ELF-1 (cell line): ENCODE measurements at places on chromosomes 16 and 17.

GRCh38 chr16:53766304-53767016 is 62.5 kb downstream of the FTO start:
- DNase-seq, result no peak

DNA sequence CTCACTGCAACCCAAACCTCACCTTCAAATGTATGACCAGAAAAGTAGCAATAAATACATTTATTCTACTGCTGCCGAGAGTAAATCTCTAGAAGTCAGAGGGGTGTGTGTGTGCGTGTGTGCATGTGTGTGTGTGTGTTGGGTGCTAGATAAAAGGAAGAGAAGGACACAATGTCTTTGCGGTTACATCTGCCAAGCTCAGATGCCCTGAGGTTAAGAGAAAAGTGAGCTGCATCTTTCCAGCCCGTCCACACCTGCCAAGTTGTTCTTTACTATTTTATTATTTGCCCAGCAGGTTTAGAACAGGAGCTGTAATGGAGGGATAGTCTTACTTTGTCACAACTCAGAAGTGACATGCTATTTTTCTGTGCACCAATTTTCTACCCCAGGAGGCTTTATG is 54.5 kb upstream of the ANKFN1 start:
- DNase-seq, result no peak

DNA sequence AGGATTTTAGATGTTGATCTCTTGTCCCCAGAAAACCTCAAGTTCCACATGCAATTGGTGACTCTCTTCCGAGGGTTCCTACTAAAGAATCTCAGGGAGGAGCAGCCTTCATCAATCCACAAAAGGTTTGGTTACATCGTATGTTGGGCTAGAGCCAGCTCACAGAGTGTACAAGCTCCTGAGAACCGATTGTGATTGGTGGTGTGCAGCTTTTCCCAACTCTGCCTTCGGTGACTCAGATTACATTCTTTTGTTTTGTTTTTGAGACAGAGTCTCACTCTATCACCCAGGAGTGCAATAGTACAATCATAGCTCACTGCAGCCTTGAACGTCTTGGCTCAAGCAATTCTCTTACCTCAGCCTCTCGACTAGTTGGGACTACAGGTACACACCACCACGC is 172.4 kb downstream of the PMP22 start:
- no peak for DNase-seq

- no peak for DNase-seq
Observed at GRCh38 chr17:39794249-39794970, 56.7 kb downstream of the GRB7 start.

DNA sequence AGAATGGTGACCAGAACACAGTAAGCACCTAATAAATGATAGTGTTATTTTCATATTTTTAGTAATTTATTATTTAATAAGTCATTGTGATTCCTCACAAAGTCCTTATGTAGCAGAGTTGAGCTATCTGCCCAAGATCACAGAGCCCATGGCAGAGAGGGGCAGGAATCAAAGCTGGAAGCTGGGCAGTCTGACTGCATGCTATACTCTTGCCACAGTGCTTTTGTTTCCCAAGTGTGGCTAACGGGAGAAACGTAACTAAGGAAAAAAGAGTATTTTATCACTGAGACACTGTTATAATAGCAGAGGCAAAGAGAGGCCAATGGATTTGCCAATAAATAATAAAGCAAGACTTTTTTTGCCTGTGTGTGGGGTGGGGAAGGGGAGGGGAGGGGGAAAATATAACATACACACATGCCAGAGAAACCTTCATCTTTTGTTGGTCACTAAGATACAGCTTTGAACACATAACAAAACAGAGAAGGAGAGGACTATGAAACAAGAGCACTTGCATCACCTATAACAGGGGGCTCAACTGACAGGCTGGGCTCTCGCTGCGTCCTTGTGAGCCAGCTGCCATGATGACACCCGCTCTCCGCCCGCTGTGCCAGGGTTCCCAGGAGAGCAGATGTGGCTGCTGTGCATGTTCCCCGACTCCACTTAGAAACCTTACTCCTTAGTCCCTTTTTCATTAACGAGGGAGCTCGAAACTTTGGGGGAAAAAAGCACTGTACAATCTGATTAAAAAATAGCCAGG is 10.1 kb downstream of the CSNK2A2 start:
- DNase-seq, result no peak

GRCh38 chr17:32970281-32970680 is 21.4 kb upstream of the SPACA3 start:
- DNase-seq, result no peak

GRCh38 chr16:49478107-49478506 is 104.5 kb downstream of the C16orf78 start:
- no peak for DNase-seq

GRCh38 chr17:21525464-21526130 is 149.4 kb downstream of the KCNJ12 start:
- no peak for DNase-seq

DNA sequence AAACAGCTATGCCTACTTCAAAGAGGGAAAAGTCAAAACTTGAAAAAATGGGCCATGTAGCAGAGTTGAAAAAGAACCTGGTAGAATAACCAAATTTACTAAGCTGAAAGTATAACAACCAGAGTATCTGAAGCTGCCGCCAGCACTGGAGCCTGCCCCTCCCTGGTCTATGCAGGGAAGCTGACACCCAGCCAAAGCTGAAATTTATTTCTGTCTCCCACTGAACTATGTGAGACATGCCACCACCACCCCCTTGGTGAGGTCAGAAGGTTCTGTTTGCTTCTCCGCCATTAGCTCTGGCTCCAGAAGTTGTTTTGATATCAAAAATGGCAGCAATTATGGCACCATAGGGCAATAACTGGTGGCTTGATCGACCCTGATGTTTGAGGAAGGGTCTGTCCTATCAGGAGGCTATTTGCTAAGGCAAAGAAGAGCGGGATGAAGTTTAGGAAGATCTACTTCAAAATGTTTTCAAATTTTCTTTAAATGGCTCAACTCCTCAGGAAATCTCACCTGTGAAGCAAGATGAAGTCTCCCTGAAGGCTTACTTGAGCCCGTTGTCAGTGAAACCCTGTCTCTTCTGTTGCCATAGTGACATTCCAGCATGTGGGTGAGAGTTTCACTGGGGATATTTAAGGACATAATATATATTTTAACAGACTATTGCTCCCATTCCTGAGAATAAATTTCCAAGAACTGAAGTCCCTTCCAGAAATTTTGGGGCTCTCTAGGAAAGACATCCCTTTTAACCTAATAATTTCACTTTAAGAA is 122.0 kb downstream of the COPRS start:
- DNase-seq, result no peak

GRCh38 chr16:56606476-56607108 is 1.8 kb upstream of the MT2A start:
- DNase-seq, result no peak

DNA sequence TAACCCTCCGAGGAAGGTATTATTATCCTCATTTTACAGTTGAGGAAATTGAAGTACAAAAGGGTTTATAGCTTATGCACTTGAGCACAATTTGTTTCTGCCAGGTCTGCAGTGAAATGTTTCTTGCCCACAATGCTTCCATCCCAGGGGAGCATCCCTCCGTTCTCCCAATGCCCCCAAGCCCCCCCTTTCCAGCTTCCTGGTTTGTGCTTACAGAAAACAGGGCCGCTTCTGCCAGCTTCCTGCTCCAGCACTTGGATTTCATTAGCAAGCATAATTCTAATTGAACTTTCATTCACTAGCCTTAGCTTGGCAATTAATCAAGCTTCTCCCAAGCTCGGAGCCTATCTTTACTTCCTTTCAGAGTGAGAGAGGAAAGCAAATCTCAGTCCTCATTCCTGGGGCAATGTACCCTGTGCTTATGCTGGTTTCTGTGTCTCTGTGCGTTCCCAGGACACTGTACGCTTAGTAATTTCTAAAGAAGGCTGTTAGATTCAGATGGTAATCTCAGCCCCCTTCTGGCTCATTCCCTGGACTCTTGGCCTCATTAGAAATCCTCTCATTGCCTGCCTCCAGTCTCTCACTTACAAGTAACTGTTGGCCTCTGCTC is 141.6 kb downstream of the HS3ST2 start:
- DNase-seq, result no peak

DNA sequence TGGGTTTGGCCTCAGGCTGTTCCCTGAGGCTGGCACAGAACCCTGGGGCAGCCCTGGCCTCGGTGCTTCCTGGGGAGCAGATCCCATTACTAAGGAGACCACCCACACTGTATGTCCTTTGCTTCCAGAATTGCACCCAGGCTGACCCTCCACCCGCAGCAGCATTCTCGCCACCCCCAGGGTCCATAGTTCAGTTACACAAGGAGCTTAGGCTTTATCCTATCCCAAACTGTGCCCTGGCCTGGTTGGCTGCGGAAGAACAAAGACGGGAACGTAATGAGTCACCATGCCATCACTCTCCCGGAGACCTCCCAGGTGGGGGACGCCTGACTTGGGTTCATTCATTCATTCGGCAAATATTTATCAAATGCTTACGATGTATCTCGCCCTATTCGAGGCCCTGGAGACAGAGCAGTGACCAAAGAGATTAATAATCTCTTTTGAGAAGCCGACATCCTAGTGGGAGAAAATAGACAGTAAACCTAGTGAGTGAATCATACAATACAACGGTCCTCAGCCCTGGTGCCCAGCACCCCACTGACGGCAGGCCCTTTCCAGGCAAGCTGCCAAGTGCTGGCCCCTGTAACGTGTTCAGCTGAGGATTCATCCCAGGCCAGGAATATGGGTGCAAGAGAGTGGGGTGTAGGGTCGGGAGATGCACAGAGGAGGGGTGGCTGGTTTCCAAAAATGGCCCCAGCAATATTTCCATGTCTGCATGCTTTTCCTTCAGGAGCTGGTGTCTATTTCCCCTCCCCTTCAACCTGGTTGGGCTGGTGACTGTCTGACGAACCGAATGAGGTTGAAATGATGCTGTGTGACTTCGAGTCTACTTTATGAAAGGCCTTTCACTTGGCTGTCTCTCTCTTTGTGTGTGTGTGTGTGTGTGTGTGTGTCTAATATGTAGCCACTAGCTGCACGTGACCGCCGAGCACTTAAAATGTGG is 134.2 kb downstream of the MGAT5B start:
- peak; percentile 78 for DNase-seq

DNA sequence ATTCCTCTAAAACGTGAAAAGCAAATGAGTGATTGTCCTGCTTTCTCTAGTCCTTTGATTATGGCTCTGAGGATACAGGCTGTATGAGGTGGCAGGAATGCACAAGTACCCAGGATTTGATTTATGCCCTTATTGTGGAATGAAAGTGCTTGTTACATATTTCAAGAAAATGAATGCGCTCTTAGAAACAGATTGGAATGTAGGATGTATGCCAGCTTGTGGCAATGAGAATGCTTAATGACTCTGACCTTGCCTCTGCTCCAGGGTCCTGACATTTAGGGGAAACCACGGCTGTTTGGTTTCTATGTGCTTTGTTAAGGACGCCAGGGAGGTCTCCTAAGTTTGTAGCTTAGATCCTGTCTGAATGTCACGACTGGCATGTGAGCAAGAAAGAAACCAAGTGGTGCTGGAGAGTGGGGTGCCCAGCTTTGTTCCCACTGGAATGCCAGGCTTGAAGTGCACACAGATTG is 22.0 kb downstream of the PRCD start:
- no peak for DNase-seq

DNA sequence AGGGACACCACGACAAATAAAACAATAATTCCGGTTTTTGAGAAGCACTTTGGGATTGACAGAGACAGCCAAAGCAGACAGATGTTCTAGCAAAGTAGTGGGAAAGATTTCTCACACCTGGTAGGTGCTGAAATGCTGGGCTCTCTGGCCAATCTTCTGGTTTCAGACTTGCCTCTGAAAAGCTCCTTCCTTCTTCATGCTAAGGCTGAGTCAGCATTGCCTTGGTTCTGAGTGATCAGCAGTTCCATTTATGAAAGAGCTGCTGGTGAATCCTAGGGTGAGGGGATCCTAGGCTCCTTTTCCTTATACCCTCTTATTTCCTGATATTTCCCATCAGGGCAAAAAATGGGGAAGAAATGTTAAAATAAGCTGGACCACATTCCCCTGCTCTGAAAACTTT is 268.7 kb upstream of the SALL1 start:
- DNase-seq, result no peak

- no peak for DNase-seq
Observed at GRCh38 chr17:6023036-6023831, 46.9 kb upstream of the WSCD1 start.

- no peak for DNase-seq
Observed at GRCh38 chr17:41986634-41987033, 20.0 kb downstream of the CNP start.

DNA sequence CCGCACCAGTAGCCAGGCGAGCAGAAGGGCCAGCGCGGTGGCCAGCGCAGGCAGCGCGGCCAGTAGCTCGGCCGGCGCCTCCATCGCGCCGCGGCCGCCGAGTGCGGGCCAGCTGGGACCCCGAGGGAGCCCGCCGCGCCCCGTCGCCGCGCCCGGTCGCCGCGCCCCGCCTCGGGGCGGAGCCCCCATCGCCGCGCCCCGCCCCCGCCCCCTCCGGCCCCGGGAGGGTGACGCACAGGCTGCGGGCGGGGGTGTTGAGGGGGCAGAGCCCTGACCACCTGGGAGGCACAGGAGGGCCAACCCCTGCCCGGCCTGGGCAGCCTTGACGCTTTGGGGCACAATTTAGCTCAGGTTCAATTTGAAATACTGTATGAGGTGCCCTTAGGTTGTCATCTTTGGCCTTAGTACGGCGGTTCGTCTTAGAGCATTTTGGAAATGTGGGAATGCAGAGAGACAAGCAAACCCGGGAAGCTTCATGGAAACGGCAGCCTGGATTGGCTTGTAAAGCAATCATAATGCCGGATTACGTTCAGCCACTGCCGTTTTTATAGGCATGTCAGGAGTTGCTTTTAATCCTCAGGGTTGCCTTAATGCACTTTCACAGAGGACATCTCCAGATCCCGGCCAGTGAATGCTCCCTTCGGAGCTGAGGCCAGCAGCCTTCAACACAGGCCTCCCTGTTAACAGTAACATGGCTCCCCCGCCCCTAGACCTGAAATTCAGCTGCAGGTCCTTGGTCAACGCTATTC is at the start of gene MXRA7:
MXRA7 (minus strand) TSS at position 103 of the 749 bp plus-strand sequence; CDS start at position 84, 19 bp downstream.
- peak; percentile 59 for DNase-seq

DNA sequence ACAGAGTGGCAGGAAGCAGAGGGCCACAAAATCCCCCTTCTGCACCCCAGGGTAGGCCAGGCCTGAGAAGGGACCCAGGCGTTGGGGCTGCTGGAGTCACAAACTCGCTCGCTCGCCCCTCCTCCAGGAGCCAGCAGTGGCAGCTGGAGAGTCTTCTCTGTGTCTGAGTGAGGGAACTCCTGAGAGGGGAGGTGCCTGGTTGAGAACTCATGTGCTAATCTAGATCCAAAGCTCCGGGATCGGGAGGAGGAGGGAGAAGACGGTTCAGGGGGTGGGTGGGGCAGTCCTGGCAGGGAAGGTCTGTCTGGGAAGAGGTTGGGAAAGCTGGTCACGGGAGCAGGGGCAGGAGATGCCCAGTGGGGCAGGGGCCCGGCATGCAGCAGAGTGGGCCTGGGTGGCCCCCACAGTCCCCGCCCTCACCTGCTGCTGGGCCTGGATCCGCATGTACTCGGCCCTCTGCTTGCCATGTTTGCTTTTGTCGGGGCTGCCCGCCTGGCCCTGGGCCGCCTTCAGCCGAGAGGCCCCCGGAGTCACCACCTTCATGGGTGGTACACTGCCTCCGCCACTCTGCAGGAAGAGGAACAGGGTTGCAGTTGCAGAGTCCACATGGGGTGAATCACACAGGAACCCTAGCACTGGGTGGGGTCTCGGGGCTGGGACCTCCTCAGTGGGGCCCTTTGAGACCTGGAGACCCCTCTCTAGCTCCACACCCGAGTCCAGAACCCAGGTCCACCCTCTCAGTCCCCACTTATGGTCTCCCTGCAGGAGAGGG is 62.2 kb downstream of the SRCIN1 start:
- DNase-seq, result no peak
